ENCODE measurements at places on chromosomes 3 and 15. TPM values are rescaled to one million over a fixed set of nuclear protein-coding genes. Genes with fewer than 3 reads are reported as not detected.

The EIF4G1 gene
- 250 TPM for total RNA-seq

GRCh38 chr3:28502397-28502937 is 153.8 kb upstream of the AZI2 start:
- no peak for DNase-seq

DNA sequence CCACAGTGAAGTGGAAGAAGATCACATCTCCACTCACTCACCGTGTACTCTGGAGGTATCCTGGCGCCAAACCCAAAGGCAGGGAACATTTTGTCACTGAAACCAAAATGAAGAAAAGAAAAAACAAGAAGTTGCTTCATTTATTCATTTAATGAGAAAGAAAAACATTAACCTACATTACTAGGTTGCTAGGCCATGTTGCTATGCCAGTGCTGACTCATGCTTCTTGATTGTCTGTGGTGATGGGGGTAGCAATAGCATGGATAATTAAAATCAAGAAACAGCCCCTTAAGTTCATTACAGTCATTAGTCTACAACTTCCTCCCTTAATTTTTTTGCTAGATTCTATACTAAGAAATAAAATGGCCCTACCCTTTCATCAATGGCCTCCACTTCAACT is 52.7 kb upstream of the MRPL3 start:
- DNase-seq, result no peak

The NLGN1 gene
- 10.5 TPM for total RNA-seq

GRCh38 chr15:41408234-41408641 is 5.9 kb upstream of the NDUFAF1 start:
- DNase-seq, result no peak

The ABHD17C gene
- 7.5 TPM for total RNA-seq

DNA sequence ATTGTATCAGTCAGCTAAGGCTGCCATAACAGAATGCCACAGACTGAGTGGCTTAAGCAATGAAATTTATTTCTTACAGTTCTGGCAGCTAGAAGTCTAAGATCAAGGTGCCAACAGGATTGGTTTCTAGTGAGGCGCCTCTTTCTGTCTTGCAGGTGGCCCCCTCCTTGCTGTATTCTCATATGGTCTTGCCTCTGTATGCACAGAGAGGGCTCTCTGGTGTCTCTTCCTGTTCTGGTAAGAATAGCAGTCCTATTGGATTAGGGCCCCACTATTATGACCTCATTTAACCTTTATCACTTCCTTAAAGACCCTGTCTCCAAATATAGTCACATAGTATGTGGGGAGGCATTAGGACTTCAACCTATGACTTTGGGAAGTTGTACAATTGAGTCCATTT is 253.9 kb downstream of the EDEM1 start:
- no peak for DNase-seq

The PLIN1 gene
- total RNA-seq, result 4.7 TPM
